ENCODE measurements at places on chromosomes 3 and 15. TPM values are rescaled to one million over a fixed set of nuclear protein-coding genes. Genes with fewer than 3 reads are reported as not detected.

VWA5B2 gene
- polyA plus RNA-seq, result 0.40 TPM

SAMMSON gene
- not detected for polyA plus RNA-seq

GPR156 gene
- polyA plus RNA-seq, result not detected

ANKUB1 gene
- not detected for polyA plus RNA-seq

WNT5A gene
- polyA plus RNA-seq, result 22.3 TPM

CHST2 gene
- 8.4 TPM for polyA plus RNA-seq

SLC51A gene
- polyA plus RNA-seq, result 3.9 TPM

KCNH8 gene
- 0.19 TPM for polyA plus RNA-seq

SCN11A gene
- polyA plus RNA-seq, result 0.51 TPM

NEK10 gene
- polyA plus RNA-seq, result 0.82 TPM

GHSR gene
- not detected for polyA plus RNA-seq

CYP1A1 gene
- not detected for polyA plus RNA-seq

GOLGA8G gene
- not detected for polyA plus RNA-seq

NUSAP1 gene
- polyA plus RNA-seq, result 173 TPM

PCLAF gene
- 73.5 TPM for polyA plus RNA-seq

PLCL2 gene
- 30.4 TPM for polyA plus RNA-seq

FYTTD1 gene
- 65.9 TPM for polyA plus RNA-seq

PIAS1 gene
- 44.3 TPM for polyA plus RNA-seq

SI gene
- polyA plus RNA-seq, result not detected

ELL3 gene
- 4.6 TPM for polyA plus RNA-seq

EFHB gene
- polyA plus RNA-seq, result 0.61 TPM

PIGX gene
- 54.5 TPM for polyA plus RNA-seq

DOCK3 gene
- 0.94 TPM for polyA plus RNA-seq

LRRC31 gene
- not detected for polyA plus RNA-seq

COL6A5 gene
- polyA plus RNA-seq, result not detected

CYP8B1 gene
- not detected for polyA plus RNA-seq

IL20RB gene
- polyA plus RNA-seq, result 0.59 TPM

ST3GAL6 gene
- polyA plus RNA-seq, result 41.7 TPM
